ENCODE measurements at places on chromosomes 2 and 18.

DNA sequence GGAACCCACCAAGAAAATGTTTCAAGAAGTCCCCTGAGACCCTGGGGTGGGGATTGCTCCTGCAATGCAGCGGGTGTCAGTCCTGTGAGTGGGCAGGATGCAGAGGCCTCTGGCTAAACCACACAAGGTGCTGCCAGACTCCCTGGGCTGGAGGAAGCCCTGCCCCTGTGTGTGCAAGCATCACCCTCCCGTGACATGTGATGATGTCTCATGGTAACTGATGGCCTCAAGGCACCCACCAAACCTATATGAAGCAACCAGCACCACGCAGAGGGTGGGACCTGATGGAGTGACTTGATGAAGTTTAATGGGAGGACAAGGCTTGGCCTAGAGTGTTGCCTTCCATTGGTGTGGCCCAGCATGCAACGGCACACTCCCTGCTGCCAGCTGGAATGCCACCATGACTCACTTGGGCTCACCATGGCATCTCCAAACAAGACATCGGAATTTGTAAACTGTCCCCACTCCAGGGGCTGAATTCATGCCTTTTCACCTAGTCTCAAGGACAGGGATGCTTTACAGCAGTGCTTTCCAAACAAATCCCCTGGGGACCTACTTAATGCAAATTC, 8.7 kb upstream of the SLC14A1 start:
- no peak for DNase-seq

DNA sequence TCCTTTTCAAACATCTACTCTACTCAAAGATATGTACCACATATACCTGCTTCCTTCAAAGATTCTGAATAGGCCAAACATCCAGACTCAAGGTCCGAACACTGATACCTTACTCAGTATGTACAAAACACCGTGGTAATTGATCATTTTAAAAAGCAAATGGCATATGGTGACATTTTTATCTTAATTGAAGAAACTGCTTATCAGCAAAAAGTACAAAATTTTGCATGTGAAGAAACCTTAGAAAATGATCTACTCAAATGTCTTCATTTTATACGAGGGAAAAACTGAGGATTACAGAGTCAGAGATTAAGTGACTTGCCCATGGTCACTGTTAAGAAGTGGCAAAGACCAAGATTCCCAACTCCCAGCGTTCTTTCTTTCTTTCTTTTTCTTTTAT, 133.0 kb downstream of the CACNB4 start:
- DNase-seq = no peak

DNA sequence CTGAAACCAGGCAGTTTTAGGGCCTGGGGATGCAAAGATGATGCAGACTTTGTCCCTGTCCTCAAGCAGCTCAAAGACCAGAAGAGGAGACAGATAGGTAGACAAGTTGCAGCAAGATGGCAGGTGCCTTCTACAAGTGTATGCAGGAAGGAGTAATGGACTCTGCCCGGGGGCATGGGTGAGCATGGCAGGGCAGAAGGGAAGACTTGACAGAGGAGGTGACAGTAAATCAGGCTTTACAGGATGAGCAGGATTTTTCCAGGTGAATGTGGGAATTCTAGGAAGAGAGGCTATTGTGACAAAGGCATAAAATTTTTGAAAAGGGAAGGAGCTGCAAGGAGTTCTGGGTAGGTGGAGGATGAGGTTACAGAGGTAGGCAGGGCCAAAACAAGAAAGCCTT, 4.7 kb downstream of the EFEMP1 start:
- DNase-seq = no peak

- DNase-seq = no peak
Measured at GRCh38 chr2:200976710-200977109, 13.2 kb upstream of the ORC2 start.

GRCh38 chr2:143162123-143162837, 33.1 kb downstream of the ARHGAP15 start:
- peak; percentile 44 for DNase-seq

- DNase-seq = peak; percentile 87
Measured at GRCh38 chr18:48545757-48546321, 7.0 kb downstream of the CTIF start.

DNA sequence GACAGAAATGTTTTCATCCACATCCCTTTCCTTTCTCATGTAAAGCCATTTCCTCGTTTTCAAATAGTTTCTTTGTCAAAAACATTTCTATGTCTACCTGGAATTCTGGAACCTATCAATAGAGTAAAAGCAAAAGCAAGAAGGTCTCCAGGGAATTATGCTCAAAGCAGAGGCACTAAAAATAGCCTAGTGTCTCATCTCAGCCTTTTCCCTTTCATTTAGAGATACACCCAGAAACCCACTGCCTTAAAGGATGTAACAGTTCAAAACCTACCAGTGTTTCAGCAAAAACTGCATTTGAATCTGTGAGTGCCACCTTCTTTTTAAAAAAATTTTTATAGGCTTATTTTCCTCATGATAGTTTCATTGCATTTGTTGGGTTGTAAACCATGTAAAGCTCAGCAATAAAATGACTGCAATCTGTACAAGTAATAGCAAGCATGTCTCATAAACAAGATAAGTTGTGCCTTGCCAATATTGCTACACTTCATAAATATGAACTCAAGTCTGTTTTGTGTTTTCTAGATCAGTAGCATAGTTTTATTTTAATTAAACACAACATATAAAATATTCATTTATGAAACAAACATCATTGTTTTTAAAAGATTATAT, 927.3 kb upstream of the ACVR2A start:
- no peak for DNase-seq

DNA sequence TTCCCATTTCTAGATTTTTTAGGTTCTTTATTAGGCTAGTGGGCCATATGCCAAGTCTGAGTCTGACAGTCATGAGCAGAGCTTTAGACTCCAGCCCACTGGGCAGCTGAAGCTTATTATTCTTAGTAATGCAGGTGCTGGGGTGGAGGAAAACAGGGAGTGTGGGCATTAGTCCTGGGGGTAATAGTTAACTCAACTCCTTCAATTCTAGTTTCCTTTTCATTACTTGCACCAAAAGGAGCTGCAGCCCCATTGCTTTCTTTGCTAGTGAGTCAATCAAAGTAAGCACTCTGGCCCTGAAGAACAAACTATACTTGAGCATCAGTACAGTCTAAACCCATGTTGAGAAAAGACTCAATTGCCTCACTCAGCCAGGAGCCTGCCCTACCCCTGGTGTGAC, 35.5 kb downstream of the ICOS start:
- DNase-seq = no peak

- DNase-seq = no peak
Measured at GRCh38 chr2:109689182-109689930, 75.2 kb downstream of the SOWAHC start.

GRCh38 chr2:156797832-156798231, 361.7 kb downstream of the GPD2 start:
- no peak for DNase-seq

GRCh38 chr2:73239776-73240175, 5.7 kb downstream of the CCT7 start:
- DNase-seq = no peak

- DNase-seq = no peak
Measured at GRCh38 chr2:205465791-205466190, 216.5 kb upstream of the NRP2 start.

DNA sequence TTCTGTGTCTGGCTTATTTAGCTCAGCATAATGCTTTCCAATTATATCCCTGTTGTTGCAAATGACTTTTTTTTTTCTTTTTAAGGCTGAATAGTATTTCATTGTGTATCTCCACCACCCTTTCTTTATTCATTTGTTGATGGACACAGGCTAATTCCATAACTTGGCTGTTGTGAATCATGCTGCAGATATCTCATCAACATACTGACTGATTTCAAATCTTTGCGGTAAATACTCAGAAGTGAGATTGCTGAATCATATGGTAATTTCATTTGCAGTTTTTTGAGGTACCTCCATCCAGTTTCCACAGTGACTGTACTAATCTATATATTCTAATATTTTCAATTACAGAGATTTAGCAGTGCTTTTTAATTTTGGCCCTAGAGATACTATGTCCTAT, 266.2 kb downstream of the TMX3 start:
- no peak for DNase-seq

GRCh38 chr18:74896390-74896991, 298.8 kb downstream of the ZNF407 start:
- peak; percentile 40 for DNase-seq
